SK-N-SH (cell line): ENCODE measurements at places on chromosomes 3 and 15. TPM values are rescaled to one million over a fixed set of nuclear protein-coding genes. Genes with fewer than 3 reads are reported as not detected.

GRCh38 chr3:15097891-15098290 lies 1.1 kb downstream of the RBSN start:
- H3K36me3 ChIP-seq, result peaks cover 32% of the 10 kb centered on the region
- no peak for DNase-seq
- H3K27ac ChIP-seq, result no peak overlapping the region
- H3K4me3 ChIP-seq, result peak overlapping the region; percentile 93
- H3K4me1 ChIP-seq, result peaks cover 4% of the 10 kb centered on the region; the same call in 1 of the 2 replicates

ADCY5 gene
- 0.21 and 0.23 TPM in 2 replicates for polyA plus RNA-seq

GRCh38 chr3:197750858-197751737 lies 1.4 kb downstream of the FYTTD1 start:
- peak; percentile 32 for DNase-seq

INAFM2 gene
- 7.8 and 9.8 TPM in 2 replicates for polyA plus RNA-seq

- no peak for DNase-seq
- H3K27me3 ChIP-seq, result no peaks in the 10 kb centered on the region
- H3K27ac ChIP-seq, result no peak overlapping the region
Observed at GRCh38 chr3:40652072-40652471, 127.3 kb downstream of the ZNF621 start.

- H3K4me3 ChIP-seq, result no peak overlapping the region; the same call in 1 of the 2 replicates
- H3K27me3 ChIP-seq, result no peaks in the 10 kb centered on the region
- no peaks in the 10 kb centered on the region for H3K36me3 ChIP-seq
- H3K4me1 ChIP-seq, result peaks cover 2% of the 10 kb centered on the region
- no peak overlapping the region for H3K27ac ChIP-seq
Observed at GRCh38 chr3:172673210-172673679, 37.6 kb downstream of the NCEH1 start.

- H3K4me3 ChIP-seq, result peak overlapping the region; percentile 48; the same call in 1 of the 2 replicates
- no peak overlapping the region; the same call in 1 of the 2 replicates for H3K27ac ChIP-seq
- H3K4me1 ChIP-seq, result no peaks in the 10 kb centered on the region
- H3K36me3 ChIP-seq, result no peaks in the 10 kb centered on the region
- peak; percentile 86 for DNase-seq
Observed at GRCh38 chr3:46866720-46867549, 3.7 kb upstream of the MYL3 start.

GPR27 gene
- 0.05 and 0.16 TPM in 2 replicates for polyA plus RNA-seq

DNA sequence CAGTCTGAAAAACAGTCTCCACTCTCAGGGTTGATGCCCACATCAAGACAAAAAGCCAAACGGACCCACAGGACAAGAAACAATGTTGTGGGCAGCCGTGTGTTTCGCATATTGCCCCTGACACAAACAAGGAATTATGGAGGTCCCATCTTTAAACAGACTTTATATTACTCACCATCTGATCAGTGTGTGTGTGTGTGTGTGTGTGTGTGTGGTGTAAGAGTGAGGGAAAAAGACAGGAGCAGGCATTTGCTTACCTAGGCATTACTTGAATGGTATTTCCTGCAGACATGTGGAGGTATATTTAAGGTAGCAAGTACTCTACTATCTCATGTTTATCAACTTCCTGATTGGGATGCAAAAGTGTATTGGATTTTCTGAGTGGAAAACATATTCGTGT lies 136.3 kb downstream of the TMCO5A start:
- no peaks in the 10 kb centered on the region for H3K27me3 ChIP-seq
- H3K36me3 ChIP-seq, result no peaks in the 10 kb centered on the region
- peaks cover 29% of the 10 kb centered on the region for H3K4me1 ChIP-seq

DNA sequence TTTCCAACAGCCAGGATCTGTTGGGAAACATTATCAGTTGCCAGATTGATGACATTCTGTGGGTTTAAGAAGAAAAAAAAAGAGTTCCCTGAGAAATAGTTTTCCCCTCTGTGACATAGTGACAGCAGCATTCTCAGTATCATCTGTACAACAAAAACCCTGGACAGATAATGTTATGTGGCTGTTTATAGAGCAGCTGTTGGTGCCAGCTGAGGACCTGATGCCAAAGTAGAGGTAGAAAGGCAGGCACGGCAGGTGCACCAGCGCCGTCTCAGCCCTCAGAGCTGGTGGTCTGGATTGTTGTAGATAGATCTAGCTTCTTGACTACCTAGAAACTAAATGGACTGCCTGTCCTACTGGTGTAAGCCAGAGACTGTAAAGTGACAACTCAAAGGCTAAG lies 56.2 kb upstream of the FILIP1L start:
- no peaks in the 10 kb centered on the region for H3K4me1 ChIP-seq
- H3K36me3 ChIP-seq, result no peaks in the 10 kb centered on the region
- H3K4me3 ChIP-seq, result no peak overlapping the region
- H3K27me3 ChIP-seq, result no peaks in the 10 kb centered on the region
- H3K27ac ChIP-seq, result no peak overlapping the region

SEMA5B gene
- polyA plus RNA-seq, result 0.43 and 0.75 TPM in 2 replicates

DNA sequence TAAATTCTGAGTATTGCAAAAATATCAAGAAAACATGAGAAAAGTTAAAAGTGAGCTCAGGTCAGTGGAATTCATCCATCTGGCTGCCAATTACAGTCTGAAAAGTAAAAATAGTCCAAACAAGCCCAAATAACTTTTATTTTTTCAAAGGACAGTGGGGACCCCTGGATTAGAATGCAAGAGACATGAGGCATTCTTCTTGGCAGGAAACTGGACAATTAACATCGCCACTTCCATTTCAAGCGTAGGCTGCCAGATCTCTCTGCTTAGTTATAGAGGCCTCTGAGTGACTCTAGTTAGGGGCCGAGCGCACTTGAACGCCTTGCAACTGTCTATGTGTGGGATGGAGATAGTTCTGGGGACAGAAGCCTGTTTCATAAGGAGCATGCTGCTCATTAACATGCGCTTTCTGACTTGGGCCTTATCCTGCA lies 189.1 kb downstream of the GHSR start:
- no peak for DNase-seq
- H3K4me3 ChIP-seq, result no peak overlapping the region
- peaks cover 23% of the 10 kb centered on the region for H3K4me1 ChIP-seq

COL6A5 gene
- polyA plus RNA-seq, result not detected in 2 replicates

DNA sequence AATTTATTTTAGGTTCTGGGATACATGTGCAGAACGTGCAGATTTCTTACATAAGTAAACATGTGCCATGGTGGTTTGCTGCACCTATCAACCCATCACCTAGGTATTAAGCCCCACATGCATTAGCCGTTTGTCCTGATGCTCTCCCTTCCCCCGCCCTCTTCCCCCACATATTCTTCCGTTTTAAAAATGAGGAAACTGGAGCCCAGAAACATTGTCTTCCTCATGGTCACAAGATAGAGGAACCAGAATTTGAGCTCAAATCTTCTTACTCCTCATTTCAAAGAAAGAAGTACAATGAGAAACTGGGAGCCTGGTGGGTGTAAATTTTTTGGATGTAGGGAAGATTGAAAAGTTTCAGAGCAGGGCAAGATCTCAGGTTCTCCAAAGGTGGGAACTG lies 56.1 kb upstream of the USP3 start:
- no peaks in the 10 kb centered on the region for H3K4me1 ChIP-seq
- H3K27me3 ChIP-seq, result no peaks in the 10 kb centered on the region
- no peak overlapping the region for H3K27ac ChIP-seq
- H3K4me3 ChIP-seq, result no peak overlapping the region
- no peaks in the 10 kb centered on the region for H3K36me3 ChIP-seq
- no peak for DNase-seq

DNA sequence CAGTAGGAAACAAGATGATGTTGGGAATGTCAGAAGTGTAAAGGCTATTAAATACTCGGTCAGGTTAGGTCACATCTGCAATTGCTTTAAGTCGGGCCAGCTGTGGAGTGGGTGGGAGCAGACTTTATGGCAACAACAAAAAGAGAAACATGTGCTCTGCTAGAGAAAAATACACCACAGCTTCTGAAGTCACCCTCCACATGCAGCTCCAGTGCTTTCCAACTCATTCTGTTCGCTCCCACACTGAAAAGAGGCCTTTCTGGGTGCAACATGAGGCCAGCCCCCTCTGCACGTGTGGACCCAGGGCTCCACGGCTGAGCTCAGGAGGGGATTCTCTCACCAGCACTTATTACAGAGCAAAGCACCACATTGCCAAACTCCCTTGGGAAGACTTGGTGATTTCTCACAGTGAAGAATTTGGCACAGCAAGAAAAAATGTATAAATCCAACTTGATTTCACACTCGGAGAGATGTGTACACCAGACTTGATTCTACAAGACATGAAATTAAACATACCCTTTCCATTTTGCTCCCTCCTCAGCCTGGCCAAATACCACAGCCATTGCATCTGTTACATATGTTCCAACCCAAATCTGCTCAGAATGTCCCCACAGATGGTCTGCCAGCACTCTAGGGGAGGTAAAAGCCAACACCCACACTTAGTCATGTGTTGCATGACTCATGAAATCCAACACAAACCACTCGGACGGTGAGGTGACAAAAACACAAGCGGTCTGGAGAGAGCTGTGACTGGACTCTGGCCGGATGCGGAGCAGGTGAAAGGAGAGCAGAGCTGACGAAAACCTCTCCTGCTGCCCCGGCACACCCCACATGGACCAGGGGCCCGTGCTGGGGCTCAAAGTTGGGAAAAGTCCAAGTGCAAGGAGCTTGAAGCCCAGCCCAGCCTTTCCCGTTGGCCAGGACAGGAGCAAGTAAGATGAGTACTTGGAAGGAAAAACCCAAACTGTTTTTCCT lies 74.6 kb downstream of the ITGB5 start:
- peak overlapping the region; percentile 79 for H3K27ac ChIP-seq
- no peak for DNase-seq
- H3K27me3 ChIP-seq, result no peaks in the 10 kb centered on the region
- H3K36me3 ChIP-seq, result peaks cover 54% of the 10 kb centered on the region
- H3K4me1 ChIP-seq, result peaks cover 35% of the 10 kb centered on the region

GRCh38 chr3:69921651-69922050 lies 77.9 kb upstream of the SAMMSON start:
- H3K4me1 ChIP-seq, result no peaks in the 10 kb centered on the region
- H3K27ac ChIP-seq, result no peak overlapping the region
- no peak overlapping the region for H3K4me3 ChIP-seq
- no peak for DNase-seq
- H3K36me3 ChIP-seq, result no peaks in the 10 kb centered on the region

DNA sequence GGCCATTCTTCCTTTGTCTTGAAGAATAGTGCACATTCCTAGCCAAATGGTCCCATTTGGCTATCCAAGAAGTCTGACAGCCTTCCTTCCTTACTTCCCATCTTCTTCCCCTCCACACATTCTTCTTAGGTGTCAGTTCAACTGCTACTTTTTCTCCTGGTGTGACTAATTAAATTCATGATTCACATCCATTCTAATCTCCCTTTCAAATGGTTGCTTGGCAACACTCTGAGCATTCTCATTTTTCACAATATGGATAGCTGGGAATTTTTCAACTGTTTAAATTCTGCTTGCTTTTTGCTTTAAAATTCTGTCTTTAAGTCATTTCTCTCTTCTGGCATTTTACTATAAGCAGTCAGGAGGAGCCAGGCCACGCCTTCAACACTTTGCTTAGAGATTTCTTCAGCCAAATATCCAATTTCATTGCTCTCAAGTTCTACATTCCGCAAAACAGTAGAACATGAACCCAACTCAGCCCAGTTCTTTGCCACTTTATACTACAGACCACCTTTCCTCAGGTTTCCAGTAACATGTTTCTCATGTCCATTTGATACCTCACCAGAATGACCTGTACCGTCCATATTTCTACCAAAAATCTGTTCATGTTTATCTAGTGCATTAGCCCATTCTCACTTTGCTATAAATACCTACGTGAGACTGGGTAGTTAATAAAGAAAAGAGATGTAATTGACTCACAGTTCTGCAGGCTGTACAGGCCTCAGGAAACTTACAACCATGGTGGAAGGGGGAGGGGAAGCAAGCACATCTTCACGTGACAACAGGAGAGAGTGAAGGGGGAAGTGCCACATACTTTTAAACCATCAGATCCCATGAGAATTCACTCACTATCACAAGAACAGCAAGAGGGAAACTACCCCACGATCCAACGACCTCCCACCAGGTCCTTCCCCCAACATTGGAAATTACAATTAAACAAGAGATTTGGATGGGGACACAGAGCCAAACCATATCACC lies 31.9 kb upstream of the MCF2L2 start:
- no peak overlapping the region for H3K4me3 ChIP-seq
- no peaks in the 10 kb centered on the region for H3K4me1 ChIP-seq
- DNase-seq, result no peak
- no peak overlapping the region for H3K27ac ChIP-seq

DNA sequence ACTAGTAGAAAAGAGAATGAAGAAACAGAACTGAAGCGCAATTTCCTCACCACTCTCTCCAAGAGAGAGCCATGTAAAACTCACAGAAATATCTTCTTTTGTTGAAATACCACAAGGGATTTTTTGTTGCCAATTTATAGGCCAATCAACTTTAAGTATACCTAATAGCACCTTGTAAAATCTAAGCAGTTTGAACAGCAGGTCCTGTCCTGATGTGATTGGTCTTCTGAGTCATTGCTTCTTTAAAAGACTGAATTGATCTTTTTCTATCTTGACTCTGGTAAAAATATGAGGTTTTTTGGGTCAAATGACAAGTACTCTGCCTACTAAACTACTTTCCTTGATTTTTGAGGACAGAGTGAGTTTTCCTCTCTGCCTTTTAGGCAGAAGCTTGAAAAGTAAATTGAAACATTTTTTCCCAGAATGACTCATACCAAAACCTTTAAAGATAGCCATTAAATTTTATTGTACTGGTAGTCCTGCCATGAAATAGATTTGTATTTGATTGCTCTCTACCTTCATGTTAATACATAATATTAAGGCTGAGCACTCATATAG lies 343.9 kb upstream of the CBLB start:
- H3K27me3 ChIP-seq, result no peaks in the 10 kb centered on the region
- no peak for DNase-seq
- H3K27ac ChIP-seq, result no peak overlapping the region

- peaks cover 85% of the 10 kb centered on the region for H3K36me3 ChIP-seq
- H3K4me3 ChIP-seq, result no peak overlapping the region
- H3K27me3 ChIP-seq, result no peaks in the 10 kb centered on the region
- no peak for DNase-seq
Observed at GRCh38 chr15:37007301-37007700, 93.0 kb downstream of the MEIS2 start.

SFMBT1 gene
- polyA plus RNA-seq, result 0.62 and 0.72 TPM in 2 replicates

DNA sequence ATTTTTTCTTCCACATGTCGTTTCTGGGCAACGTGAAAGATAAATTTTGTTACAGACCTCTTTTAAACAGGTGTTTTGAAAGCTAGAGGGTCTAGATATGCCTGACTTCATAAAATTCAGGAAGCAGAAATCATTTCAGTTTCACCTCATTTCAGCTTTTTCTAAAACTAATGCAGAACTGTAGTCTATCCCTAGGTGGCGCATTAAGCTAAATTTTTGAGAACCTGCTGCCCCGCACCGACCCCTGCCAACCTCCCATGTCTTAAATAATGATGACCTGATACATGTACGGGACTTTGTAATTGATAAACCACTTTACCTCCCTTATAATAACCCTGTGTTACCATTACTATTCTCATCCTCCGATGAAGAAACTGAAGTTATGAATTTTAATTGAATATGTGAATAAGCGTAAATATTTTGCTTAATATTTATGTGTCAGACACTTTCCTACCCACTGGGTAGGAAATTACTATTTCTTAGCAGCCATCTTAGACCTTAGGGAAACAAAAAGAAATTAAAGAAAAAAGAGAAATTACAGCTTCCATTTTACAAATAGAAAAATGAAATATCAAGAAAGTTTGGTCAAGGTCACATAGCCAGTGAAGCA lies 78.7 kb upstream of the GCNT3 start:
- H3K4me3 ChIP-seq, result no peak overlapping the region
- no peaks in the 10 kb centered on the region for H3K36me3 ChIP-seq
- DNase-seq, result peak; percentile 50
- H3K27ac ChIP-seq, result no peak overlapping the region
- H3K27me3 ChIP-seq, result no peaks in the 10 kb centered on the region; the same call in 1 of the 2 replicates

- no peak overlapping the region for H3K4me3 ChIP-seq
- H3K27me3 ChIP-seq, result no peaks in the 10 kb centered on the region
- peak; percentile 55 for DNase-seq
- H3K27ac ChIP-seq, result no peak overlapping the region
Observed at GRCh38 chr15:89177633-89178306, 43.6 kb downstream of the RLBP1 start.
